ENCODE measurements at places on chromosomes 2 and 18. TPM values are rescaled to one million over a fixed set of nuclear protein-coding genes. Genes with fewer than 3 reads are reported as not detected.

SNRNP27 gene
- 76.6 TPM for total RNA-seq

PSMA8 gene
- total RNA-seq = 2.0 TPM

AGXT gene
- not detected for total RNA-seq

CNNM3 gene
- 31.2 TPM for total RNA-seq

MAP3K19 gene
- total RNA-seq = not detected

PRKAG3 gene
- not detected for total RNA-seq

UGT1A5 gene
- total RNA-seq = not detected

CROCC2 gene
- total RNA-seq = not detected

DLGAP1 gene
- not detected for total RNA-seq

NAT8 gene
- total RNA-seq = not detected

FN1 gene
- total RNA-seq = 0.70 TPM

PIK3C3 gene
- total RNA-seq = 51.7 TPM

MTLN gene
- total RNA-seq = 55.6 TPM

C2orf78 gene
- not detected for total RNA-seq

ANKRD30BL gene
- total RNA-seq = not detected

ABCB11 gene
- not detected for total RNA-seq

POTEJ gene
- not detected for total RNA-seq

DYSF gene
- not detected for total RNA-seq

MATN3 gene
- total RNA-seq = not detected

NEU4 gene
- 0.89 TPM for total RNA-seq

PLGLB1 gene
- total RNA-seq = 1.1 TPM

GKN2 gene
- total RNA-seq = not detected

All from activated CD4-positive, alpha-beta T cell treated with anti-CD3 and anti-CD28 coated beads for 36 hours (primary cell).